ENCODE measurements at places on chromosomes 5 and 9. TPM values are rescaled to one million over a fixed set of nuclear protein-coding genes. Genes with fewer than 3 reads are reported as not detected.

The IL31RA gene
- not detected for total RNA-seq

The CD274 gene
- total RNA-seq = not detected

The NUTM2G gene
- not detected for total RNA-seq

The STPG3 gene
- total RNA-seq = not detected

The ARL15 gene
- total RNA-seq = 37.4 TPM

The FAM153A gene
- not detected for total RNA-seq

The ELL2 gene
- total RNA-seq = 97.0 TPM

The SLC34A1 gene
- not detected for total RNA-seq

The NCS1 gene
- 312 TPM for total RNA-seq

The ABLIM3 gene
- total RNA-seq = 19.0 TPM

The RRAGA gene
- total RNA-seq = 71.8 TPM

The SLCO6A1 gene
- total RNA-seq = 1.6 TPM

The TGFBI gene
- 2.3 TPM for total RNA-seq

The EHMT1 gene
- total RNA-seq = 162 TPM

The ZNF879 gene
- 5.7 TPM for total RNA-seq

The IFNA13 gene
- not detected for total RNA-seq

The FBP2 gene
- total RNA-seq = not detected

The GRM6 gene
- total RNA-seq = not detected

The NXNL2 gene
- total RNA-seq = not detected

The DRD1 gene
- total RNA-seq = not detected

The EGFL7 gene
- total RNA-seq = 8.1 TPM

The F12 gene
- total RNA-seq = 5.4 TPM

The INSL4 gene
- not detected for total RNA-seq

The GAPT gene
- total RNA-seq = not detected

The SLC6A19 gene
- total RNA-seq = not detected

The SMARCA2 gene
- 14.5 TPM for total RNA-seq

The DMRT2 gene
- 0.56 TPM for total RNA-seq

The TUSC1 gene
- total RNA-seq = 7.4 TPM

The SPINK6 gene
- total RNA-seq = not detected

The RAB3C gene
- total RNA-seq = 36.2 TPM

The GFPT2 gene
- total RNA-seq = 11.6 TPM

The FRMD3 gene
- total RNA-seq = 20.7 TPM

The GAS1 gene
- total RNA-seq = 6.1 TPM

The C9orf153 gene
- 0.27 TPM for total RNA-seq

The ENTPD2 gene
- 0.69 TPM for total RNA-seq

The AGXT2 gene
- total RNA-seq = not detected

The GRXCR2 gene
- total RNA-seq = not detected

The DEPDC1B gene
- total RNA-seq = 8.2 TPM

The OGN gene
- not detected for total RNA-seq

The LCN1 gene
- not detected for total RNA-seq

The MAP1B gene
- total RNA-seq = 2,530 TPM

Measured in glutamatergic neuron (in vitro differentiated cells).